ENCODE measurements at places on chromosomes 5 and 9. TPM values are rescaled to one million over a fixed set of nuclear protein-coding genes. Genes with fewer than 3 reads are reported as not detected.

Gene CMBL
- polyA plus RNA-seq = 516 TPM

Gene RIOK2
- 33.6 TPM for polyA plus RNA-seq

Gene CCDC180
- not detected for polyA plus RNA-seq

Gene AK8
- polyA plus RNA-seq = not detected

Gene FBP2
- 1.1 TPM for polyA plus RNA-seq

Gene QRFP
- polyA plus RNA-seq = 0.12 TPM

Gene LCN12
- 88.7 TPM for polyA plus RNA-seq

Gene KLHL3
- 2.8 TPM for polyA plus RNA-seq

Gene PCDHA9
- 0.06 TPM for polyA plus RNA-seq

Gene MYMK
- not detected for polyA plus RNA-seq

Gene CYLC2
- not detected for polyA plus RNA-seq

Gene S100Z
- 0.54 TPM for polyA plus RNA-seq

Gene SPATA9
- polyA plus RNA-seq = 0.24 TPM

Gene TRIM14
- polyA plus RNA-seq = 47.1 TPM

Gene EMB
- 86.1 TPM for polyA plus RNA-seq

Gene PCDHA11
- not detected for polyA plus RNA-seq

Gene EPB41L4B
- 41.1 TPM for polyA plus RNA-seq

Gene AGXT2
- polyA plus RNA-seq = 1.1 TPM

Gene PCDHB8
- 0.18 TPM for polyA plus RNA-seq

Gene KIAA0825
- 0.54 TPM for polyA plus RNA-seq
